ENCODE measurements at places on chromosomes 3 and 15.

GRCh38 chr15:89379251-89379695 lies 44.6 kb upstream of the POLG start:
- no peak for DNase-seq

DNA sequence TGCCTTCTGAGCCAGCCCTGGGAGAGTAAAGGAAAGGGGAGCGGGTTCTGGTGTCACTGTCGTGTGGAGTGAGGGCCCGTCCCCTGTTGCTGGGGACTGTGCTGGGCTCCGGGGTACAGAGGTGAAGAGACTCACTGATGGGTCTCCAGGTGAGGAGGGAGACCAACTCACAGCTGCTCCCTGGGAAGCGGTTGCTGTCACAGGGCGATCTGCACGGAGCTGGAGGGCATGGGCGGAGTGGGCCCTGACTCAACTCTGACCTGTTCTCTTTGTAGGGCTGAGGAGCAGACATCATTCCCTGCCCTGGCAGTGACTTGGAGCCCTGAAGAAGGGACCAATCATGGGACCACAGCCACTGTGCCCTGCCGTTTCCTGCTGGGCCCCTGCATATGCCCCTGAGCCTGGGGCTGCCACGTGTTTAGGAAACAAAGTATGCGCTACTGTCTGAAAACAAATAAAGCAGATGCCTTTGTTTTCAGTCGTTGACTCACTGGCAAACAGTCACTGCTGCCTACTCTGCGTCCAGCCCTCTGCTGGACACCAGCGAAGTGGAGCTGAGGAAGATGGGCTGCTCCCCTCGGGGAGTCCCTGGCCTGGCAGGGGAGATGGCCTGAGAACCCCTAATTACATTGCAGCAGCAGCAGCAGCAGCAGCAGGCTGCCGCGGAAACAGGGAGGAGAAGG lies 22.9 kb upstream of the PLXNA1 start:
- no peak for DNase-seq

DNA sequence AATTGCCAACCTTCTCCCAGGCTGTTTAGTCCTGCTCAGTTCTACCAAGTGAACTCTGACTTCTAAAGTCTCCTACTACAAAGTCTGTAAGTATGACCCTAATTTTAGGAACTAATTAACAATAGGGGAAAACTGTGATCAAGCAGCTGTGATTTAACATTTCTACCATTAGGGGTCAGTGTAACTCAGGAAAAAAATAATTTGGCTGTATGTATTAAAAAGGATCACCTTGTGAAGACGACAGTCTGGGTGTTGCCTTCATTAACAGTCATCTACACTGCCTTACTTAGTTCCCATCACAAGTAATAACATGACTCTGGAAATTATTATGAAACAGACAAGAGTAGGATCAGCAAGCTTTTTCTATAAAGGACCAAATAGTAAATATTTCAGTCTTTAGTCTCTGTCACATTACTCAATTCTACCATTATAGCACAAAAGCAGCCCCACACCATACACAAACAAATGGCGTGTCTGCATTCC lies 4.2 kb upstream of the NPHP3 start:
- no peak for DNase-seq

- no peak for DNase-seq
Measured at GRCh38 chr3:72892081-72892775, 4.4 kb downstream of the GXYLT2 start.

- DNase-seq = no peak
Measured at GRCh38 chr15:31333119-31333518, 6.5 kb downstream of the KLF13 start.

- no peak for DNase-seq
Measured at GRCh38 chr3:190677001-190677400, 163.1 kb downstream of the IL1RAP start.

DNA sequence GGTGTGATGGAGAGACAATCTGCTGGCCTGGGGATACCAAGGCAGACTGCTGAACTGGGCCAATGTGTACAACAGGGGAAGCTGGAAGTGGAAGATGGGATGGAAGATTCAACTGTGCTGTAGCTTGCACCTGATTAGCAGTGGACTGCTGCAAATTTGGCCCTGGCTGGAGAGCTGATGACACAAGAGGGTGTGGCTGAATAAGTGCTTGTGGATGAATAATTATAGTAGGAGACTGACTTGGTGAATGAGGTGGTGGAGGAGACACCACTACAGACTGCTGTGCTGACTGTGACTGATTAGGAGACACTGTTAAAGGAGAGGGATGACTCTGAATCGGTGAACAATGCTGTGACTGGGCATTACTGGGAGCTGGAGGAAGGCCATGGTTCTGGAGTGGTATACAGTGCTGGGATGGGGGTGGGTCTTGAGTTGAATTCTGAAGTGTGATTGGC lies 52.5 kb downstream of the PHC3 start:
- DNase-seq = no peak

GRCh38 chr3:145490088-145491048 lies 670.6 kb downstream of the PLOD2 start:
- no peak for DNase-seq

All from activated CD4-positive, CD25-positive, alpha-beta regulatory T cell (primary cell).